ENCODE measurements at places on chromosomes 6 and 20.

- no peak for DNase-seq
These were observed 7.8 kb upstream of the CST3 start for GRCh38 chr20:23645575-23645974.

DNA sequence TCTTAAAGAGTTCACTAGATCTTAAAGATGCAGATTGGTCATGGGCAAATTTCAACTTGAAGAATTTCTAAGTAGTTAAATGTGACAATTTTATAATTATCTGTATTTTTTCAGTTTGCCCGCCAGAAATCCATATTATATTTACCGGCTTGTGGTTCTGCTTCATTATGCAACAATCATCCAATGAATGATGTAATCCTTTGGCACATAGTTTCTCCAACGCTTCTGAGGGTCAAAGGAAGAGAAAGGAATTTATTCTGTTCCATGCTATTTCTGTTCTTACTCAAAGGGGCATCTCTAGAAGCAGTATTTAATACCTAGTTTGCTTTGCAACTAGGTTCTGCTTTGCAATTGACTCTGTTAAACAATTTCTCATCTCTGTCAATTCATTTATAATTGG, 359.3 kb upstream of the PLCB4 start:
- no peak for DNase-seq

GRCh38 chr6:81865712-81866111, 113.2 kb upstream of the TENT5A start:
- peak; percentile 55 for DNase-seq

- DNase-seq = no peak
These were observed 23.8 kb downstream of the GABRR2 start for GRCh38 chr6:89291256-89291819.

DNA sequence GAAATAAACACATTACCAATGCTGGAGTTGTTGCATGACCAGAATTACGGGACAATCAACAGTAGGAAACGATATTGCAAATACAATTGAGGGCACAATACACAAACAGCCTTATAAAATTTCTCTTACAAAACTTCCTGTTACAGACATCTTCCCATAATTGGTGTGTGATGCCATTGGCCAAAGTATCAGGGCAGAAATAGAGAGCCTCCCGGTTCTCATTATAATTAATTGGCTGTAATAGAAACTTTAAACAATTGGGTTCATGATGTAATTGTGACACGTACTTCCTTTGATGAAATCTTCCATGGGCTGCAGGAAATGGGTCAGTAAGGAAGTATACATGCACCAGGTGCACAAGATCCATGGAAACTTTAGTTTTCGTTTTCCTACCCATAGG, 40.3 kb upstream of the RALGAPA2 start:
- DNase-seq = peak; percentile 96
